ENCODE measurements at places on chromosomes 16 and 17. TPM values are rescaled to one million over a fixed set of nuclear protein-coding genes. Genes with fewer than 3 reads are reported as not detected.
A peak's percentile ranks its signal among the peaks of the same experiment; 100 is the strongest.

GRCh38 chr16:72935896-72936295 lies 112.0 kb downstream of the ZFHX3 start:
- no peak for DNase-seq

DNA sequence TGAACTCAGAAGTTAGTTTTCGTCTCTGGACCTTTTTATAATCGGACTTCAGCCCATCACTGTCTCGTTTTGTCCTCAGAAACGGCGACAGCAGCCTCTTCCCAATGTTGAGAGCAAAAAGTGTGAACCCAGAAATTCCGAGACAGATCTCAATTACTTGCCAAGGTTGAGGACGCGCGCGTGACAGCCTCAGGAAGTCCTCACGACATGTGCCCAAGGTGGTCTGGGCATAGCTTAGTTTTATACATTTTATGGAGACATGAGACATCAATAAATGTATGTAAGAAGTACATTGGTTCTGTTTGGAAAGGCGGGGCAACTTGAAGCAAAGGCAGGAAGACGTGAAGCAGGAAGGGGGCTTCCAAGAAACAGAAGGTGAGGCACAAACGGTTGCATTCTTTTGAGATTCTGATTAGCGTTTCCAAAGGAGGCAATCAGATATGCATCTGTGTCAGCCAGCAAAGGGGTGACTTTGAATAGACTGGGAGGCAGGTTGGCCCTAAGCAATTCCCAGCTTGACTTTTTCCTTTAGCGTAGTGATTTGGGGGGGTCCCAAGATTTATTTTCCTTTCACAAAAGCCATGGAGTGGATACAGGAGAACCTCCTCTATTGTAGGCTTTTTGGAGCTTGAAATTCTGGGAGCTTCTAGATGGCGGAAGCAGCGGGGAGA lies 583 bp upstream of the ZNF747 start:
- DNase-seq: no peak

Gene HEXIM1
- total RNA-seq: 40.3 TPM

DNA sequence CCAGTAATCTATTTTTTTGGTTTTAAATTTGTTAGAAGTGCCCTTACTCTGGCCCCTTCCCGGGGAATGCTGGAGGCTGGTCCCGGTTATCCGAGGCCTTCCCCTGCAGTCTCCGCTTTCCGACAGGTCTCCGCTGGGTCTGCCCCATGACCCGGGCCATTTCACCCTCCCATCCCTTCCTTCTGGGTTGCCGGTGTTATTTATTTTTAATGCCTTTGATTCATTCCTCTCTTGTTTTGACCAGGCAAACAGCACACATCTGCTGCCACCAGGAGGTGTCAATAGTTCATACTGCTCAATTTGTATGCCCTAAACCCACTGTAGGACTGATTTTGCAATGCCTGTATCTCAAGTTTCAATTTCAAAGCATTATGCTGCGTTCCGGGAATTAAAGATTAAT lies 113.2 kb upstream of the IRX5 start:
- DNase-seq: peak; percentile 50

Gene OR2C1
- total RNA-seq: not detected

DNA sequence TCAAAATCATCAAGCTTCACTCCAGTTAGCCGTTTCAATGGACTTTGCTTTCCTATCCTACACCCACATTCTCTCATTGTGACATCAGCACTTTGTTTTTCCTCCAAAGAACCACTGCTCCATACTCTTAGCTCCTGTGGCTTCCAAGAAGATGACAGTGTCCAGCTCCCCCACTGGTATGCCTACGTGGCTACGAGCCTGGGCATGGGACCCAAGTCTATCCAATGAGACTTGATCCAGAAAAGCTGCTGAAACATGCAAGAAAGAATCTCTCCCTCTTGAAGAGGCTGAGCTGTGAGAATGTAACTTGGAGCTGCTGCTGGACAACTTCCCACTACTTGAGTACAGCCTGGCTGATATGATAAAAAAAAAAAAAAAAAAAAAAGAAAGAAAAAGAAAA lies 9.4 kb downstream of the TOX3 start:
- DNase-seq: no peak

- peak; percentile 30 for DNase-seq
Measured at GRCh38 chr17:74433421-74434121, 1.7 kb downstream of the GPRC5C start.

Gene CLEC18C
- 0.44 TPM for total RNA-seq

Gene NPIPB9
- 1.1 TPM for total RNA-seq

- no peak for DNase-seq
Measured at GRCh38 chr16:12340151-12340733, 363.7 kb downstream of the SNX29 start.

Gene ODAD4
- total RNA-seq: 16.9 TPM

Gene SOCS1
- total RNA-seq: 26.5 TPM

Gene SLC5A10
- not detected for total RNA-seq

Gene STAT3
- total RNA-seq: 270 TPM

DNA sequence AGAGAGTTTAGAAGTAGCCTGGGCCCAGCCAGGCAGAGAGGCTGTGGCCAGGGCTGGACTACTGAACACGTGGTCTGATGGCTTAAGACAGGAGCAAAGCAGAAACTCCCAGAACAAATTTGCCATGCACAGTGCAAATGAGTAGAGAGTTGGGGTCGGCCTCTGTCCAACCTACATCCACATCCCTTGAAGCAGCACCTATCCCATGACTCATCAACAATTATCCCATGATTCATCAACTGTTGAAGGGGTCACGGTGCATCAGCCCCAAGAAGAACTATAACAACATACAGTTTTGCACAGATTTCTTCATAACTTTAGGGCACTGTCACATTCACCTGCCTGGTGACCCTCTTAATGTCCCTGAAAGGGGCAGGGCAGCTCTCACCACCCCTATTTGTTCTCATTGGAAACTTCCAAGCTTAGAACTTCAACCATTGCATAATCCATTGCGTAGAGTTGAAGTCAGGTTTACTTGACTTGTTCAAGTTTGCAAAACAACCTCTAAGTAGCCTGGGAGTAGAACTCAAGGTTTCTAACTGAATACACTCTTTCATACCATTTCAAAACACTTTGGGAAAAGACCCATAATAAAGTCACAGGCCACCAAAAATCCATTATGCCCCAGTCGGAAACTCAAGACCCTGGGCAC lies 235.2 kb upstream of the CDH5 start:
- no peak for DNase-seq

- DNase-seq: no peak
Measured at GRCh38 chr16:75195811-75196790, 10.9 kb downstream of the CTRB2 start.

Gene EPOP
- 2.3 TPM for total RNA-seq

DNA sequence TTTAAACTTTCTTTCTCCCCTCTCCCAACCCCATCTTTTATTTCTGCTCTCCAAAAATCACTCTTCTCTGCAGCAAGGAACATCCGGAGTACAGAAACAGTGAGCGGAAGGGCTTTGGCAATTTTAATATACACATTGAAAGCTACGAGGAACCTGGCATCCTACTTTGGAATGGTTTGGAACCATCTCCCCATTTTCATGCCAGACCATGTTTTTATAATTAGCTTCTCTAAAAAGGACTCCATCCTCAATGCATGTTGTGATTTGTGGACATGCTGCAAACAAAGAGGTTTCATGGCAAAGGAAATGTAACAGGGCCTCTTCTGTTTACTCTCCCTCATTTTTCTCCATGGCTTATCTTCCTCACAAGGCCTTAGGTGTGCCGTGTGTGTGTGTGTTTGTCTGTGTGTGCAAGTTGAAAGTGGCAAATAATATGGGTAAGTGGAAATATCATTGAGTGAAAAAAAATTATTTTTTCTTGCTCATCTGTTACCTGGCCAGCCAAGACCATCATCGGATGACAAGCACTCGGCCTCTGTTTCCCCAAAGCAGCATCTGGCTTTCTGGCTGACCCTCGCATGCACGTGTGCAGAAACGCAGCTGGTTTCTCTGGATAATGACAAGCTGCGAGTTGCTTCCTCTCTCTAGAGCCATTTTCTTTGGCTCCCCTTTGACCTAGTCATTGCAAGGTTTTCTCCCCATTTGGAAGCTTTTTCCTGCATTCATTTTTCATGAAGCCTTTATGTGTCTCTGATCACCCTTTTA lies 585.0 kb downstream of the TMEM114 start:
- no peak for DNase-seq

DNA sequence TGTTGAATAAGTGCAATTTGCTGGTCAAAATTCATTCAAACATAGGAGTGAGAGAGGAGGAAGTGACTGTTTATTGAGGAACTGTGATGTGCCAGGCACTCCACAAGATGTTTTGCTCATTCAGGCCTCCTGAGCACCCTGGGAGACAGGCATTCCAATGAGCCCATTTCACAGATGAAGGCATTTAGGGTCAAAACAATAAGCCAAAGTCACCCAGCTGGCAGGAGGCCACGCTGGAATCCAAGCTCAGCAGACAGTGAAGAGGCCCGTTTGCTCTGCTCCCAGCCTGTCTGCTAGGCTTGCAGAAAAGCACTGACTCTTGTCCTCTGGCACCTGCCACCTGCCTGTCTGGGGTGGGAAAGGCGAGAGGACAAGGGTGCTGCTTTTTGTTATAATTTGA lies 10.1 kb upstream of the SLC25A39 start:
- no peak for DNase-seq

Gene CEP131
- total RNA-seq: 13.9 TPM

Gene HSPB9
- not detected for total RNA-seq

DNA sequence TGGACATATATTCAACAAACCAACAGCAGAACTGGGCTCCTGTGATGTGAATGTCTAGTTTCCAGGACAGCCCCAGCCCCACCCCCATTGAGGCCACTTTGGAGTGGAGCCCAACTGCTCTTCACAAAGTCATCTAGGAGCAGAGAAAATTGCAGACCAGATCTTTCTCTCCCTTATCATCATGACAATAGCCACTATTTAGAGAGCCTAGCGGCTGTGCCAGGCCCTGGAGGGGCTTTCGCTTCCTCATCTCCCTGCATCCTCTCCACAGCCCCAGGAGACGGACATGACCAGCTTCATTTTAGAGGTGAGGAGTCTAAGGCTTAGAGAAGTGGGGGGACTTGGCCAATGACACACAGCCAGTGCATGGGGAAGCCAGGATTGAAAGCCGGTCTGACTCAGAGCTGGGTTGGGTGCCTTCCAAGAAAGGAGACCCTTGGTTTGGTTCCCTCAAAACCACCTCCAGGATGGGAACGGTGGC lies 1.4 kb downstream of the PRSS8 start:
- no peak for DNase-seq

Gene TP53TG3F
- not detected for total RNA-seq

Gene FNDC8
- not detected for total RNA-seq

DNA sequence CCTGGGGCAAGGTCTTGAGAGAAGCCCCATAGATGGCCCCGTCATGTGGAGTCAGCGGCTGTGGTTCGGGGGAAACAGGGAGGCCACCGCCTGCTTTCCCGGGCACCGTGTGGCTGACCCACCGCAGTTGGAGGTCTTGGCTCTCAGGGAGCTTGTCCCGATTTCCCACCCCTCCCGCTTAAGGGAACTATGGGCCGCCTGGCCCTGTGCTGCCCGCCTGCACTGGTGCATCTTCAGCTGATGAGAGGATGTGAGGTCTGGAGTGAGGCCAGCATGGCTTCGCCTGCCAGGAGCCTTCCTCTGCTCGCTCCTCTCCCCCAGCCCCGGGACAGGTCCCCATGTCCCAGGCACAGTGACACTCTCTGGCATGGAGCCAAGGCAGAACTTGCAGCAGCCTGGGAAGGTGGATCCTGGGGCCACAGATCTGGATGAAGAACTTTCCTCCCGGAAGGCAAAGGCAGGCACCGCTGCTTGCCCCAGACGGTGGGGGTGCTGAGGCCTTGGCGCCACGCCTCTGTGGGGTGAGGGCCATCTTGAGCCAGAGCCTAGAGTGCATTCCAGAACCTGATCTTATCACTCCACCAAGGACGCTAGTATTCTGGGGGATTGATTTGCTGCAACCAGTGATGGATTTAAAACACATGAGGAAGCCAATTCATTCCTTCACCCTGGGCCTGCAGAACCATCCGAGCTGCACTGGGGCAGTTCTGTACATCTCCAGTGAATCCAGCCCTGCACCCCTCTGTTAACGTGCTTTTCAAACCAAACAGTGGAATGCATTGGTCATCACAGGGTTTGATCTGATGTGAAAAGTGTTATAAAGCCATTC lies 178.6 kb upstream of the TNRC6C start:
- no peak for DNase-seq

Gene DECR2
- 22.4 TPM for total RNA-seq

GRCh38 chr17:32458371-32458770 lies 14.1 kb downstream of the PSMD11 start:
- DNase-seq: no peak

DNA sequence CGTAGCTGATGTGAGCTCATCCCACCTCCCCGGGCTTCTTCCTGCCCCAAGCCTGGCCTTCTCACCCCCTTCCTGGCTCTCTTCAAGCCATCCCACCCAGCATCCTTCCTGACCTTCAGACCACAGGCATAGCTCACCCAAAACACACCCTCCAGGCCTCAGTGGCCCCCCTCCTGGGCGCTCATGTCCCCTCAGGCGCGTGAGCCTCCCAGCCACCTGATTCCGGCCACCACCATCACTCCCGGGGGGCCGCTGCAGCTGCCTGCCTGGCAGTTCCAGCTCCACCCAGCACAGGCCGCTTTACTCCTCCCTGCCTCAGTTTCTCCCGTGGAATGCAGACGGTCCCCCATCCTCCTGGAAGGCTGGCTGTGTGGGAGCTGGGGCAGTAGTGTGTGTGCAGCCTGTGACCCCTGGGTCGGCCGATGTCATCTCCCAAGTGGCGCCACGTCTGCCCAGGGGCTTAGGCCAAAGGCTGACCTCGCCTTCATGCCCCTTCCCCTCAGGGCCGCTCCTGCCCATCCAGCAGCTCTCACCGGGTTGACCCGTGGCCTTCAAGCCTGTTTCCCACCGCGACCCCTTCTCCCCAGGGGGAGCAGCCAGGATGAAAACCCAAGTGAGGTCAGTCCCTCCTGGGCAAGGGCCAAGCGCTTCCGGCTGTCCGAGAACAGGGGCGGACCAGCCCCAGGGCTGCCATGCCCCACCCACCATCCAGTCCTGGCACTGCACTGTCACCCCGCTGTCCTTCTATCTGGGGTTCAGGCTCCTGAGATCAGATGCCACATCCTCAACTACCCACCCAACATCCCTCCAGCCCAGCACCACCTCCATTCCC lies 11.9 kb upstream of the CHMP6 start:
- DNase-seq: no peak

Gene CCL4L2
- total RNA-seq: not detected

GRCh38 chr16:2044541-2044940 lies 3.1 kb downstream of the NTHL1 start:
- DNase-seq: peak; percentile 86

- DNase-seq: peak; percentile 84
Measured at GRCh38 chr17:1484676-1485422, 7.6 kb downstream of the MYO1C start.

- no peak for DNase-seq
Measured at GRCh38 chr16:84889066-84889465, 69.3 kb downstream of the CRISPLD2 start.

Data from upper lobe of left lung (tissue), 6 donors.